Articular chondrocyte of knee joint (primary cell): ENCODE measurements at places on chromosomes 1 and 21. TPM values are rescaled to one million over a fixed set of nuclear protein-coding genes. Genes with fewer than 3 reads are reported as not detected.

Gene TRIM46
- 2.0 and 3.5 TPM in 2 replicates for total RNA-seq

Gene GPX7
- total RNA-seq, result 37.9 and 56.1 TPM in 2 replicates

Gene AMPD1
- total RNA-seq, result not detected in 2 replicates

Gene GBP7
- total RNA-seq, result not detected in 2 replicates

Gene LCE1C
- total RNA-seq, result not detected in 2 replicates

Gene S100A9
- total RNA-seq, result not detected in 2 replicates

Gene GFI1
- under 0.01 TPM in 1 of 2 replicates, not detected in the other for total RNA-seq
